ENCODE measurements at places on chromosomes 5 and 9. TPM values are rescaled to one million over a fixed set of nuclear protein-coding genes. Genes with fewer than 3 reads are reported as not detected.
A peak's percentile ranks its signal among the peaks of the same experiment; 100 is the strongest.

DNA sequence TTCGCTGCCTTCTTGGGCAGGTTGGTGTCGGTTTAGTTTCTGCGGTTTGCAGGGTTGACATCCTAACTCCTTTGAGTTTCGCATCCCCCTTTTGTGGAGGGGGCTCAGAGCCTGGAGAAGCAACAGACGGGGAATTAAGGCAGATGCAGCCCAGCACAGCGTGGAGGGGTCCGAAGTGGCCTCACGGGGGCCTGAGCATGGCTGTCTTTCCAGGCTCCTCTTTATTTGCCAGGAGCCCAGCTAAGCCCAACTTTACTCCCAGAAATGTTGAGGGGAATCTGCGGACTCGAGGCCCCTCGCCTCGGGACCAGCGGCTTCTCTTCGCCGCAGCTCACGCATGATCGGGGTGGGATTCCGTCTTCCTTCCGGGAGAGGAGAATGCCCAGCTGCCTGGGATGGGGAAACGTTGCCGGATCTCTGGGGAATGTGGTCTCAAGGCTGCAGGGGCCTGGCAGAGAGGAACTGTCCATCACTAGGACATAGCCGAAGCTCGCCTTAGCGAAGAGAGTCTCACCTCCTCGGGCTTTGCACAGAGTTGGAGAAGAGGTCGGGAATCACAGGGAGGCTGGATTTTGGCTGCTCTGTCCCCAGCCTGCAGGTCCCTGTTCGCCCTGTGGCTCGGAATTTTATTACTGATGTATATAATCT, 1.3 kb downstream of the RAI14 start:
- H3K4me3 ChIP-seq = peak overlapping the region; percentile 1
- H3K4me1 ChIP-seq = peaks cover 7% of the 10 kb centered on the region
- H3K36me3 ChIP-seq = no peaks in the 10 kb centered on the region
- no peak overlapping the region for H3K27ac ChIP-seq
- no peaks in the 10 kb centered on the region for H3K27me3 ChIP-seq
- no peak for DNase-seq

DNA sequence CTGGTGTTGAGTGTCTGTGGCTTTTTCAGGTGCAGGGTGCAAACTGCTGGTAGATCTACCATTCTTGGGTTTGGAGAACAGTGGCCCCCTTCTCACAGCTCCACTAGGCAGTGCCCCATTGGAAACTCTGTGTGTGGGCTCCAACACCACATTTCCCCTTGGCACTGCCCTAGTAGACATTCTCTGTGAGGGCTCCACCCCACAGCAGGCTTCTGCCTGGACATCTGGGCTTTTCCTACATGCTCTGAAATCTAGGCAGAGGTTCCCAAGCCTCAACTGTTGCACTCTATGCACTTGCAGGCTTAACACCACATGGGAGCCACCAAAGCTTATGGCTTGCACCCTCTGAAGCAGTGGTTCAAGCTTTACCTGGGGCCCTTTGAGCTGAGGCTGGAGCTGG, 80.9 kb downstream of the BARX1 start:
- H3K27me3 ChIP-seq = no peaks in the 10 kb centered on the region
- H3K36me3 ChIP-seq = no peaks in the 10 kb centered on the region
- DNase-seq = no peak

DNA sequence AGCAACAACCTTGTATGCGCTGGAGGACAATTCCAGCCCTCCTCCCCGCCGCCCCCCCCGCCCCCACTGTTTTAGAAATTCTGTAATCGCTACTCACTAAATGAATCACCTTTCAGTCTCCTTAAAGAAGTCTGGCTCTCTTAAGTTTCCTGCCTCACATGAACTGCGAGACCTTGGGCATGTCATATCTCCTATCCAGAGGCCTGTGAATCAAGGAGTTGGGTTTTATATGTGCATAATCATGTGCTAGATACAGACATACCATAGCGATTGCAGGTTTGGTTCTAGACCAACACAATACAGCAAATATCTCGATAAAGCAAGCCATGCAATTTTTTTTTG, 337 bp upstream of the DMAC1 start:
- peaks cover 8% of the 10 kb centered on the region for H3K4me1 ChIP-seq
- H3K27me3 ChIP-seq = no peaks in the 10 kb centered on the region
- H3K4me3 ChIP-seq = no peak overlapping the region

DNA sequence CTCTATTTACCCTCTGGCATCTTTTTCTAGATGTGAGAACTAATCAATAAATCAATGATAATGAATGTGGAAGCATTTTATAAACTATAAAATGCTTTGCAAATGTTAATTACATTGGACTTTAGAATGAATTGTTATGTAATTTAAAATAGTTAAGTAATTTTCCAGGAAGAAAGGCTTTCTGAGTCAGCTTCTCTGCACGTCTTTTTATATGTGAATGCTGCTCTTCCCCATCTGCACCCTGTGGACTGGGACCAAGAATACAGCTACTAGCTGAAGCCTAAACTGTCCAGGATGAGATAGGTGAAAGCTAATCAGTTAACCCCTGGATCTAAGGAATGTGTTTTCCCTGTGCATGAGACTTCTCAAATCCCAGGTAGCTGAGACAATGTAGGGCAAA, 292.9 kb downstream of the NR3C1 start:
- H3K27me3 ChIP-seq = no peaks in the 10 kb centered on the region
- no peaks in the 10 kb centered on the region for H3K36me3 ChIP-seq
- DNase-seq = no peak
- no peak overlapping the region for H3K27ac ChIP-seq

GRCh38 chr9:13974891-13975290, 339.1 kb downstream of the NFIB start:
- no peak overlapping the region for H3K4me3 ChIP-seq
- DNase-seq = no peak
- no peaks in the 10 kb centered on the region for H3K36me3 ChIP-seq
- no peaks in the 10 kb centered on the region for H3K4me1 ChIP-seq
- no peaks in the 10 kb centered on the region for H3K27me3 ChIP-seq
- H3K27ac ChIP-seq = no peak overlapping the region

DNA sequence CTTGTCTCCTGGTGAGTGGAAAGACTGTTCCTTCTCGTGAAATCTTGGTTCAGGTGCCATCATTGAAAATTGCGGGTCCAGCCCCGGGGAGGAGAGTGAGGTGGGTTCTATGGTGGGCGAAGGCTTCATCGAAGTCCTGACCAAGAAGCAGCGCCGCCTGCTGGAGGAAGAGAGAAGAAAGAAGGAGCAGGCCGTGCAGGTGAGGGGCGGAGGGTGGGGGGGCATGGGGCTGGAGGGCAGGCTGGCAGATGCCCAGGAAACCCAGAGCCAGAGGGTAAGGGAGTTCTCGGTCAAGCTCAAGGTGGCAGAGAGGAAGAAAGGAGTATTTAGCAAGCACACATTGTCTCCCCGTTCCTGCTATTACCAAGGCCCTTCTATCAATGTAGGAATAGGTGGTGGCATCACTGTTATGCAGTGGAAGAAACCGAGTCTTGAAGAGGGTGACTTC, 24.3 kb upstream of the POMT1 start:
- peaks cover 82% of the 10 kb centered on the region for H3K36me3 ChIP-seq
- H3K4me1 ChIP-seq = no peaks in the 10 kb centered on the region

DNA sequence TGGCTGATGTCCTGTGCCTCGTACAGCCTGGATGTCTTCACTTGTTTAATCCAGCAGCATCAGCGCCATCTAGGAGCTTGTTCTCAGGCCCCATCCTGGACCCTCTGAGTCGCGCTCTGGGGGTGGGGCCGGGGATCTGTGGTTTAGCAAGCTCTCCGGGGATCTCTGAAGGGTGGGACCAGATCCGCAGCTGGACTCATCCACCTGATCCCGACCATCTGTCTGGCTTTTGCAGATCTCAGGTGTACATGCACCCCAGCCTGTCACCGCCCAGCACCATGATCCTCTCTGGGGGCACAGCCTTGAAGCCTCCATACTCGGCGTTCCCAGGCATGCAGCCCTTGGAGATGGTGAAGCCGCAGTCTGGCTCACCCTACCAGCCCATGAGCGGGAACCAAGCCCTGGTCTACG, 15.1 kb upstream of the POMT1 start:
- DNase-seq = no peak
- H3K4me3 ChIP-seq = no peak overlapping the region
- no peaks in the 10 kb centered on the region for H3K27me3 ChIP-seq
- no peaks in the 10 kb centered on the region for H3K4me1 ChIP-seq

- no peak for DNase-seq
- H3K4me3 ChIP-seq = no peak overlapping the region
- no peaks in the 10 kb centered on the region for H3K36me3 ChIP-seq
Observed at GRCh38 chr9:85577353-85577952, 164.3 kb downstream of the AGTPBP1 start.

GRCh38 chr9:90724112-90724511, 77.5 kb upstream of the SYK start:
- no peaks in the 10 kb centered on the region for H3K36me3 ChIP-seq
- H3K4me1 ChIP-seq = no peaks in the 10 kb centered on the region
- no peak for DNase-seq
- no peak overlapping the region for H3K4me3 ChIP-seq

DNA sequence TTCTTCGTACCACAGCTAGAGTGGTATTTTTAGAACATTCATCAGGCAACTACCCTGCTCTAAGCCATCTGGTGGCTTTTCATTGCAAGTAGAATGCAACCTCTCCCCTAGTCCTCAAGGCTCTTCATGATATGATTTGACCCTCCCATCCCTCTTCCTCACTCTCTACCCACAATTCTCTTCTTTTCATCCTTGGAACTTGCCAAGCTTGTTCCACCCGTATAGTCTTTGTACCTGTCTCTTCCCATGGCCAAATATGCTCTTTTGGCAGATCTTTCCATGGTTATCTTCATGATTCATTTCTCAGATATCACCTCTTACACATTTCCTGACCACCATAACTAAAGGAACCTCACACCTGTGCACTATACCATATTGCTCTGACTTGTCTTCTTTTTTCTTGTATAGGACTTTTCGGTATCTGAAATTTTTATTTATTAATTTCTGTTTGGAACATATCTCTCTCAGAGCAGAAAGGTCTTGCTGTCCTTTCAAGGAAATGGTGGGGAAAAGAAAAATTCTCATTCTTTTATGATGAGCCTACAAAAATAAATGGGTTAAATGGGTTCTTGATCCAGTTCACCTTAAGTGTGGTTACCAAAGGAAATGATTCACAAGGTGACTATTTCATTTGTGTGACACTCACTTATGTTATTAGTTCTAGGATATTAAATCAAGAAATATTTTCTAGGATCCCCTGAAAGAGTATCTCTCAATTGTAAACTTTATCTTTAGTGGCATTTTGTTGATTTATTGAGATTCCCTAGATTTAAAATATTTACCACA, 3.7 kb upstream of the CD274 start:
- no peaks in the 10 kb centered on the region for H3K27me3 ChIP-seq
- H3K4me1 ChIP-seq = peaks cover 29% of the 10 kb centered on the region
- H3K36me3 ChIP-seq = no peaks in the 10 kb centered on the region
- no peak overlapping the region for H3K4me3 ChIP-seq
- no peak for DNase-seq
- no peak overlapping the region for H3K27ac ChIP-seq

DNA sequence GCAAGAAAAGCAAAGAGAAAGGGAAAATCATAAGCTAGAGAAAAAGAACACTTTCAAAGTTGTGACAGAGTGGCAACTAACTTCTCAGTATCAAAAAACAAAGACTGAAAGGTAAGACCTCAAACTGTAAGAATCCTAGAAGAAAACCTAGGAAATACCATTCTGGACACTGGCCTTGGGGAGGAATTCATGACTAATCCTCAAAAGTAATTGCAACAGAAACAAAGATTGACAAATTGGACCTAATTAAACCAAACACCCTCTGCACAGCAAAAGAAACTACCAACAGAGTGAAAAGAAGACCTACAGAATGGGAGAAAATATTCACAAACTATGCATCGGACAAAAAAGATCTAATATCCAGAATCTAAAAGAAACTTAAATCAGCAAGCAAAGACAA, 79.1 kb downstream of the FEM1C start:
- no peak overlapping the region for H3K27ac ChIP-seq
- H3K36me3 ChIP-seq = no peaks in the 10 kb centered on the region
- H3K4me3 ChIP-seq = no peak overlapping the region
- H3K4me1 ChIP-seq = no peaks in the 10 kb centered on the region
- DNase-seq = no peak

GRCh38 chr9:127035423-127035822, 87.0 kb downstream of the ANGPTL2 start:
- no peaks in the 10 kb centered on the region for H3K4me1 ChIP-seq
- no peaks in the 10 kb centered on the region for H3K36me3 ChIP-seq
- H3K4me3 ChIP-seq = no peak overlapping the region

- no peak overlapping the region for H3K27ac ChIP-seq
- H3K36me3 ChIP-seq = no peaks in the 10 kb centered on the region
- no peak for DNase-seq
- no peaks in the 10 kb centered on the region for H3K4me1 ChIP-seq
- H3K4me3 ChIP-seq = no peak overlapping the region
- H3K27me3 ChIP-seq = no peaks in the 10 kb centered on the region
Observed at GRCh38 chr5:143484601-143485000, 81.1 kb upstream of the NR3C1 start.

DNA sequence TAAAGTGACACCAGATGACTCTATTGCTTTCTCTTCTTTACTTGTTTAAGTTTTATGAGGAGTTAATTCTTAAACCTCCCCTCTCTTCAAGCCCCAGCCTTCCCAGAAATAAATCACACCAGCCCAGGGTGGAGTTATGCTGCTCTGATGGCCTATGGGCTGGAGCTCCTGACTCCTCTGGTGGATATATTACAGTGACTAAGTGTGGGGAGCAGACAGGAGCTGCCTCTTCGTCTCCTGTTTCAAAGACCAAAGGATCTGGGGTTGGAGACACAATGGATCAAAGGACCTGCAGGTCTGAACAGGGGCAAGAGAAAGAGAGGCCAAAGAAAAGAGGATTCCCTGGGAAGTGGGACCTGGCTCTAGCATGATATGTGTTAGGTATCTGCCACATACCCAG, 312.0 kb upstream of the MSX2 start:
- DNase-seq = no peak
- H3K4me3 ChIP-seq = no peak overlapping the region
- no peaks in the 10 kb centered on the region for H3K36me3 ChIP-seq
- H3K27ac ChIP-seq = no peak overlapping the region

DNA sequence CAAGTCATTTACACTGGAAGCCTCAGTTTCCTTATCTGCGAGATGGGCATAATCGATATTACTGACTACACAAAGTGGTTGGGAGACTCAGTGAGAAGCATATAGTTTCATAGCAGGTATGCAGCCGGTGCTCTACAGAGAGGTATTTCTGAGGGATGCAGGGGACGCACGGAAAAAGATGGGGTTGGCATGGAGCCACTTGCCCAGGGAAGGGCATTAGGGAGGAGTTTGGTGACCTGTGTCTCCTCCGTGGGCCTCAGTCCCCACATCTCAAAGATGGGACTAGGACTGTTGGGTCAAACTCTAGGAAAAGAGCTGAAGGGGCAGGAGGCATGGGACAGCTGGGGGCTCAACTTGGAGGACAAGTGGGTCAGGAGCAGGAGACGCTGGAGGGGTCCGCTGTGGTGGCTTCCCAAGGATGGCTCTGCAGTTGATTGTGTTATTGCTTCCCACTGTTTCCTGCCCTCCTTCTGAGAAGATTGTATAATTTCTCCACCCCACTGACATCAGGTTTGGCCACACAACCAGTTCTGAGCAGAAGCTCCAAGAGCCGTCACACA, 158.6 kb upstream of the ALDH1B1 start:
- no peak overlapping the region for H3K4me3 ChIP-seq
- H3K27ac ChIP-seq = no peak overlapping the region
- H3K27me3 ChIP-seq = no peaks in the 10 kb centered on the region
- no peaks in the 10 kb centered on the region for H3K4me1 ChIP-seq

ANGPTL2 gene
- not detected for total RNA-seq

FGD3 gene
- 54.6 TPM for total RNA-seq

PLAC8L1 gene
- total RNA-seq = 0.96 TPM

HACD4 gene
- 4.4 TPM for total RNA-seq

CDKN2B-AS1 gene
- total RNA-seq = 0.74 TPM

TAF11L10 gene
- not detected for total RNA-seq

RNF224 gene
- not detected for total RNA-seq

PLEKHG4B gene
- not detected for total RNA-seq

BAAT gene
- not detected for total RNA-seq

SYNPO gene
- 0.13 TPM for total RNA-seq

LTC4S gene
- 0.57 TPM for total RNA-seq

TMC1 gene
- not detected for total RNA-seq

Measured in CD8-positive, alpha-beta memory T cell (primary cell).